ENCODE measurements at places on chromosomes 6 and 20. TPM values are rescaled to one million over a fixed set of nuclear protein-coding genes. Genes with fewer than 3 reads are reported as not detected.

The CCN2 gene
- 18.2 TPM for total RNA-seq

The BACH2 gene
- 0.55 TPM for total RNA-seq

The TBP gene
- 10.0 TPM for total RNA-seq

The EFCAB8 gene
- not detected for total RNA-seq

The PKHD1 gene
- not detected for total RNA-seq

The MAPK13 gene
- 34.1 TPM for total RNA-seq
